ENCODE measurements at places on chromosomes 5 and 9.

- DNase-seq, result peak; percentile 27
Observed at GRCh38 chr9:95506678-95507463, 9.9 kb downstream of the PTCH1 start.

DNA sequence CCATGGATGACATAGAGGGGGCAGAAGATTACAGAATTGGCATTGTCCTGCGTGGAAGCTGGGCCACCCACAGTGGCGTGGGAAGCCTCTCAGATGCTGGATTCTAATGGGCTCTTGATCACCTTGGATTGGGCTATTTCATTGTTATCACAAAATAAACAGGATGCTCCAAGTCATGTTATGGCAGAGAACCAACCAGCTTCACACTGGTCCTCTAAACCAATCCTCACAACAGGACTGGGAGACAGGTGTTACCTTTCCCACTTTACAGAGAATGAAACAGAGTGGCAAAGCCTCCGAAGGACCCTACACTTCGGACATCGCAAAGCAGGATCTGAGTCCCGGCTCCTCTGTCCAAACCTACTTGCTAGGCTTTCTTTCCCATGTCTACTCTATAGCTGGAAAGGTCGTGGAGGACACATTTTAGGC, 455 bp upstream of the SMIM3 start:
- DNase-seq, result no peak

DNA sequence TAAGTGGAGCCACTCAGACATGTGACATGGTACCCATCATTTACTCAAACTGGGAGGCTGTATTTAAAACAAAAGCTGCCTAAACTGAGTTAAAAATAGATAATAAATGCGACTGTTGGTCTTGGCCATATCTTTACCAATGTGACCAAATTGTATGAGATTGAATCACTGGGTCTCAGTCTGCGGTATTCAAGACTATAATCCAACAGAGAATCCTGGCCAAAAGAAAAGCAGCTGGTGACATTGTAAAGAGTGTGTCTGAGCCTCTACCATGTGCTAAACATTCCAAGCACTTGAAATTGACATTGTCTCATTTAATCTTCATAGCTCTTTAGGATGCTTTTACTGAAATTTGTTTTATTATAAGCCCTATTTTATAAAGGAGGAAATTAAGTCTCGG, 282.6 kb downstream of the ZNF608 start:
- no peak for DNase-seq

DNA sequence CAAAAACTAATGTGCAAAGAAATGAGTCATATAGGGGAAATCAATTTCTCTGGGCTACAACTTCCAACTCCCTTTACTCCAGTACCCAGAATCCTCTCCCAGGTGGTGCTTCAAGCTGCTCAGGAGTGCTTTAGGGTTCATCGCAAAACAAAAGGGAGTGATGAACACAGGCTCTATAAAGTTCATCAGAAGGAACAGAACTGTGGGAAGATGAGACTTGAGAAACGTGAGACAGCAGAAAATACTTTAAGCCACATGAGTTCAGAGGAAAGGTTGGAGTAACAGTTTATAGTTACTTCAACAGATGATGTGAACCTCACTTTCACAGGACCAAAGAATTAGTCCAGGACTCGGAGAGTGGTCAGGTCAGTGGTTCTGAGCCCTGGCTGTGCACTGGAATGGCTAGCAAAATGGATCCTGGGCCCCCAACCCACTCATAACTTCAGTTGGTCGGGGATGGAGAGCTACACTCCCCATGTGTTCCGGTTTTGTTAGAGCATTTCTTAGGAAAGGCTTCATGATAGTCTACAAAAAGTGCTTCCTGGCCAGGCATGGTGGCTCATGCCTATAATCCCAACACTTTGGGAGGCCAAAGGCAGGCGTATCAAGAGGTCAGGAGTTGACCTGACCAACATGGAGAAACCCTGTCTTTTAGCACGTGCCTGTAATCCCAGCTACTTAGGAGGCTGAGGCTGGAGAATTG, 4.3 kb downstream of the RPL12 start:
- no peak for DNase-seq

DNA sequence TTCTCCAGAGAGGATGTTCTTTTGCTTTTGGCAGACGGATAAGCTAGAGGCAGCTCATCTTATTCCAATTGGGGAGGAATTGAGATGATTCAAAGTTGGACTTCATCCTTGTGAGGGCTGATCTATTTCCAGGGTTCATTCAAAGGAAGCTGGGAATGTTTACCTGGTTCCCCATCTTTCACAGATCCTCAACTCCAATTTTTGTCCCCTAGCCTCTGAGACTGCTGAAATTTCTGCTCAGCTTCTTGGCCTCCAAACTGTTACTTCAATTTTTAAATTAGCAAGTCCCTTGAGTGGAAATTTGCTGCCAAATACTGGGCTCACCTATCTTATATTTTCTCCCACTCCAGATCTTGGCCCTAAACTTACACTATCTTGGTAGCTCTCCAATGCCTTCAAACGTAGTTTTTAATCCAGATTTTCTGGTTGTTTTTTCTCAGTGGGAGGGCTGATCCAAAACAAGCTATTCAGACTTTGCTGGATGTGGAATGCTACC, 93.9 kb upstream of the NEK6 start:
- no peak for DNase-seq
